Activated T-helper 1 cell treated with anti-CD3 and anti-CD28 coated beads, Interleukin-2, amount 50 U/mL, for 16 hours (primary cell): ENCODE measurements at places on chromosomes 6 and 20.

DNA sequence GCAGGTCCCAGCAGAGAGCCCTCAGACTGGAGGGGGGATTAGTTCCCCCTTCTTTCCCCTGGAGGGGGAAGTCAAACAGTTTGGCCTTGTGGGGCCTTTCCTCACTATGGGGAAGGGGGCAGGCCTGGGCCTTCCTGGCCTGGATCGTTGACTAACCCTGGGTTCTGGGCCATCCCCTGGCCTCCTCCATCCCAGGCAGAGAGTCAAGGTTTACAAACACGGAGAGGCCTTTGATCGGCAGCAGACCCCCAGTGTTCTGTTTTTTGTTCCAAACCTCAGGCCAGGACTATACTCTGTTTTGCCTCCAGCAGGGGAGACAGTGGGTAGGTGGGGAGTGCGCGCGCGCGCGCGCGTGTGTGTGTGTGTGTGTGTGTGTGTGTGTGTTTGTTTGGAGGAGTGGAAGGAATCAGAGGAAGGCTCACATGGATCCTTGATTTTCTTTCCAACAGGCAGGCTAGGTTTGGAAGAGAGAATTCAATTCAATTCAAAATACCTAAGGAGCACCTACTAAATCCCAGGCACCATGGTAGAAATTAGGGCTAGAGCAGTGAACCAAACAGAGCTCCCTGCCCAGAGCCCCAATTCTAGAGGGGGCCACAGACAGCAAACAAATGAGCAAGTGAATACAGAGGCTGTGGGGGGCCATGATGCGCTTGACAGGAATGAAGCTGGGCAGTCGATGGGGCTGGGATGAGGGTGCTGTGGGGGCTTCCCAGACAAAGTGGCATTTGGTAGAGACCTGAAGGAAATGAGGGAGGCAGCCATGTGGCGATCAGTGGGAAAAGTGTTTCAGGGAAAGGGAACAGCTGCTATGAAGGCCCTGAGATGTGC, 14.8 kb downstream of the TP53RK start:
- no peak for DNase-seq

DNA sequence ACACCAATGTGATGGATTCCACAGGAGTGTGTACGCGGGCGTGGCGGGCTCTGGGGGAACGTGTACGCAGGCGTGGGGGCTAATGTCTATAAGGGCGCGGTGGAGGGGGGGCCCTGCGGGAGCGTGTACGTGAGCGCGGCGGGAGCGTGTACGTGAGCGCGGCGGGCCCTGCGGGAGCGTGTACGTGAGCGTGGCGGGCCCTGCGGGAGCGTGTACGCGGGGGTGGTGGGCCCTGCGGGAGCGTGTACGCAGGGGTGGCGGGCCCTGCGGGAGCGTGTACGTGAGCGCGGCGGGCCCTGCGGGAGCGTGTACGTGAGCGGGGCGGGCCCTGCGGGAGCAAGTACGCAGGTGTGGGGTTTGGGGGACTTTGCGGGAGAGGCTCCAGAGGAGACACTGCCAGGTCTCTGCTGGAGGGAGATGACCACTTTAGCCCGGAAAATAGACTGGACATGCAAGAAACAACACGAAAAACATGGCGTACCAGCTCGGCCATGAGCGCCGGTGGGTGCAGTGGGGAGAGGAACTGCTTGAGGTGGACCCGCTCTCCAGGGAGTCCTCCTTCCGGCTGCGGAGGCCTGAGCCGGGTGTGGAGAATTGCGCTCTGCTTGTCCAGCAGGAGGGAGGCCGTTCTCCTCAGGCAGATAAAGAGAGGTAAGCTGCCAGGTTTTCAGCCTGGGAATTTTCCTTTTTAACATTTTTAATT, 27.8 kb upstream of the SMOC2 start:
- DNase-seq, result no peak

GRCh38 chr20:20210327-20210726, 157.6 kb upstream of the INSM1 start:
- DNase-seq, result no peak

DNA sequence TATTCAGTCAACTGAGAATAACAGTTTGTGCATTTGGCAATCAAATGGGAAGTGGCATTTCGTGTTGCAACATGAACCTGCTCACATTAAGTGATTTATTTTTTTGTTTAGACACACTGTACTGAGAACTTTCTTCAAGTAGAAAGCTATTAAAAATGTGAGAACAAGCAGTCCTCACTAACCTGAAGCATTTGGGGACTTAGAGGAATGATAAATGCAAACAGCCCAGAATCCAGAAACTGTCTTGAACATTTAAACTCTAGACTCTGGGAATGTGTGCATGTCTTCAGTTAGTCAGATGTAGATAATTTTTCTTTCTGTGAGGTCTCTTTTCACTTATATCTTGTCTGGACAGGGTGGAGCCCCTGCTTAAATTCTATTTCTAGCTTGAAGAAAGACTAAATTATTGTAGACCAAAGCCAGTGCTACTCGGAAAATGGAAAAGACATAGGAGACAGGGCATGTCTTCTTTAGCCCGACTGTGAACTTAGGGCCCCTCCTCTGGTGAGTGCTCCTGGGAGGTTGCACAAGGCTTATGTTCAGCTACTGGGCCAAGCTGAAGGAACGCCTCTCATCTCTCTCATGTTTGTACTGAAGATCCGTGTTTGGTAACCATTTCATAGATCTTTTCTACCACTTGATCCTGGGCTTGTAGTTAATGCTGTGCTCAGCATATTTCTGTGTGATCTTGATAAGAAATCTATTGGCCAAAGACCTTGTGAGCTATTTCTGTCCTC, 70.1 kb downstream of the SLX4IP start:
- DNase-seq, result no peak

- DNase-seq, result no peak
Measured at GRCh38 chr6:88722686-88723085, 240.7 kb downstream of the RNGTT start.

- no peak for DNase-seq
Measured at GRCh38 chr20:47160240-47160639, 196.3 kb downstream of the ZMYND8 start.
